Hepatocyte (in vitro differentiated cells): ENCODE measurements at places on chromosomes 5 and 9.

GRCh38 chr5:151721812-151722391 is 35.2 kb upstream of the SPARC start:
- no peak for DNase-seq

DNA sequence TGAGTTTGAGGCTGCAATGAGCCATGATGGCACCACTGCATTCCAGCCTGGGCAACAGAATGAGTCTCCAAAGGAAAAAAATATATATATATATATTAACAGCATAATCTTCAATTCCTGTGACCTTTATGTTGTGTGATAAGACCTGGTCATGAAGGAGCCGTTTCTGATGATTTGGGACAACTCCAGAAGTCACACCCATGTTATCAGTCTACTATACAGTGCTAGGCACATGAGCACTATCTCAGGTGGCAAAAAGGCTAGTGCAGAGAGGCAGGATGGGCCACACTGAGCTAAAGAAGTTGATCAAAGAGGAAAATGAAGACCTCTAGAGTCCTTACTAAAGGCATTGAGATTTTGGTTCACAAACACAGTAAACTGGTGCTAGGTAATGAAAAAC is 205.0 kb upstream of the RAD23B start:
- DNase-seq, result no peak

GRCh38 chr9:82586918-82587356 is 476.0 kb downstream of the RASEF start:
- DNase-seq, result no peak

DNA sequence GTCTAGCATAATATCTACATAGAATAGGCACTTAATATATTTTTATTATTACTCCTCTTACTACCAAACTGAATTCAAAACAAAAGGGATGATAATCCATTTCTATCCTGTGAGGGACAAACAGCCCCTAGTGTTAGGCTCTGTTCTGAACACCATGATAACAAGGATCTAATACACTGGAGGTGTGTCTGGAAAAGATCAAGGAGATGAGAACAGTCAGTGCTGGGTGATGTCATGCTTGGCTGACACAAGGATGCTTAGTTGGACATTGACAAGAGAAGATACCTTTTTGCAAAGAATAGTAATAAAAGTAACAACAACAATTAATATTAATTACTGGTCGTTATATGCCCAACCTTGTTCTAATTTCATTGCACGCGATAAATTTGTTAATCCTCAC is 458.7 kb downstream of the EBF1 start:
- DNase-seq, result no peak

- DNase-seq, result peak; percentile 60
Observed at GRCh38 chr9:114339130-114339908, 9.7 kb downstream of the ORM2 start.

- DNase-seq, result peak; percentile 19
Observed at GRCh38 chr5:113917997-113918396, 404.5 kb downstream of the YTHDC2 start.

DNA sequence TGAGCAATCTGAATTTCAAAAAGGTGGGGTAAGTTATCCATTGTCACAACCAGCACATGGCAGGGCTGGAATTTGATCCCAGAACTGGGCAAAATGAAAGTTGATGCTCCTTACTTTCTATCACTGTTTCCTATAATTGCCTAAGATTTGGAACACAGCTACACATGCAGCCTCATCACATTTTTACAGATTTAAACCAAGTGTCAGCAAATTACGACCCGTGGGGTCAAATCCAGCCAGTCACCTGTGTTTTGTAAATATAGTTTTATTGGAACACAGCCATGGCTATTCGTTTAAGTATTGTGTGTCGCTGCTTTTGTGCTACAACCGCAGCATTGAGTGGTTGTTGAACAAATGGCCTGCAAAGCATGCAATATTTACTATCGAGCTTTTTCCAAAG is 94.3 kb downstream of the SREK1 start:
- no peak for DNase-seq

DNA sequence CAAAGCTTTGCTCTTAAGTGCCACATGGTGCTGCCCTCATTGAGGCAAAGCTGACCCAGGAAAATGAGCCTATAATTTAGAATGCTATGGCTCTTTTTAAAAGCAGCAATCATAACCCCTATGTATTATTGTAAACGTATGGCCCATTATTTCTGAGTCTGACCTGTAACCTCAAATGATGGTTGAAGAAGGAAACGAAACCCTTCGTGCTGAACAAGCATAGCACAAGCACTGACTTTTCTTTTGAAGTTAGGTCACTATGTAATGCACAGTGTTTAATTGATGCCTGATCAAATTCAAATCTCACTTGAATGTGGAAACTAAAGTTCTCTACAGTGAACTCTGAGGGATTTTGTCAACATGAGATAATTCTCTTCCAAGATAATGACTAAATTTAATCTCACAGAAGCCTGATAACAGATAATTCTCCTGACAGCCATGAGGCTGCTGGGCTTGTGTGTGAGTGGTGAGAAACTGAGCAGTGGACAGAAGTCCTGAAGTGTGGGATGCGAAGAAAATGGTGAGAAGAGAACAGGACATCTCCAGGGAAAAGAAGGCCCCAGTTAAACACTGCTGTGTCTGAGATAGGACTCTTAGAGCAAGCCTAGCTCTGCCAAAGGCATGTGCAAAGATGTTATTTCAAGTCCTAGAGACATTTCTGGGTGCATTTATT is 226.9 kb downstream of the MAN2A1 start:
- no peak for DNase-seq

DNA sequence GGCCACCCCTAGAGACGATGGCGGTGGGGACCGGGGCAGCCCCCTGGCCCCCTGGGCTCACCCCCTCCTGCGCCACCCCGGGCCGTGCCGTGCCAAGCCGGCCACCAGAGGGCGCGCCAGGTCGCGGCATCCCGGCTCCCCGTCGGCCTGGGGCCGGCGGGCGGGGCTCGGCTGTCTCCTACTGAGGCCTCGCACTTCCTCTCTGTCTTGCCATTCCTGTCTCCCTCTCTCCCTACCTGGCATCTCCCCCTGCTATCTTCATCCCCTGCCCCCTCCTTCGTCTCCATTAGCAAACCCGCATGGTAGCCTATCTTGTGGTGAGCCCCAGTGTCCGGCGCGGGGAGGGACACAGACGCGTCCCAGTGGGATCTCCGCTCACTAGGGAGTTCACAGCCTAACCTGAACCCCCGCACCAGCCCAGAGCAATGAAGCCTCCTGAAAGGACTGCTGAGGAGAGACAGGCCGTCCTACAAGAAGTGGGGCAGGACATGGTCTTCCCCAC is 29.8 kb upstream of the FABP6 start:
- peak; percentile 89 for DNase-seq
